ENCODE measurements at places on chromosomes 6 and 20.

GRCh38 chr6:135871296-135871695 is 19.8 kb downstream of the PDE7B start:
- no peak for DNase-seq

DNA sequence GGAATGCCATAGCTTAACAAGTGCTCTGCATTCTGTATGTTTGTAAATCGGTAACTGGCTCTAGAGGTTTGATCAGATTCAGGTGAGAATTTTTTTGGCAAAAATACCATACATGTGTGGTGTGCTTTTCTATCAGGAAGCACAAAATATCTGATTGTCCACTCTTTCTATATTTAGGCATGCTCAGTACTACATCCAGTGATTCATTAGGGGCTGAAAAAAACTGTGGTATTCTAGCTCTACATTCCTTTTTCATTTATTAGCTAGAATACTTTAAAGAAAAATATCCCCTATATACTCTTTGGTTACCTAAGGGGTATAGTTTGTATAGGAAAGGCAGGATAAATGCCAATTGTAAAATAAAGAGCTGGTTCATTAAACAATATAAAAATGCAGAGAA is 10.6 kb upstream of the ELOVL2 start:
- DNase-seq, result no peak

DNA sequence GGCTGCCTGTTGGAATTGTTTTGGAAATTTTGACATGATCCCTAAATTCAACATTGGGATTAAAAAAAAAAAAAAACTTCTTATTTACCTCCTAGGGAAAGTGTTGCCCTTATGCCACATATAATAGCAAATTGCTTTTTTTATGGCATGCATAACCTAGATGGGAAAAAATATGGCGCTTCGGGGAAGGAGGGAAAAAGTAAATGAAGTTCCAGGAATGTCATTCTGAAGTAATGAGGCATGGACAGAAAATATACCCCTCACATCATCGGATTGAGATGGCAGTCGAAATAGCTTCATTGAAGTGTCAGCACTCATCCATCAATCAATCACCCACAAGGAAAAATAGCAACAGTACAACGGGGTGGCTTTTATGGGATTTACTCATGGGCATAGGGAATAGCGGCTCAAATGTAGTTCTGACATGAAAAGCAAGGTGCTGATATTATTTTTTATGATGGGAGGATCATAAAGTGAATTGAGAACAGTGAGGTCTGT is 104.8 kb downstream of the ZNF217 start:
- DNase-seq, result no peak

GRCh38 chr20:23146181-23146580 is 60.1 kb upstream of the CD93 start:
- DNase-seq, result peak; percentile 11

DNA sequence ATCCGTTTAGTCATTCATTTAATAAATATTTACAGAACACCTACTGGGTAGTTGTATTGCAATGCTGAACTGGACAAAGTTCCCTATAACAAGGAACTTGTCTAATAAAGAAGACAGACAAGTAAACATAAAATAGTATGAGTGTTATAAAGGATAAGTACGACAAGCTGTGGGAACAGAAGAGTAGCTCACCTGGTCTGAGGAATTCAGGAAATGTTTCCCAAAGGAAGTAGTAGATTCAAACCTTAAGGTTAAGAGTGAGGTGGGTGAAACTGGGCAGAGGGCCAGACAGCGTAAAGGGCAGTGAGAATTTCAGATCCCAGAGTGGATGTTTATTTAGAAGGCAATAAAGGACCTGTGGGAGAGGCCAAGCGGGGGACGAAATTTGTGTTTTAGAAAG is 72.3 kb upstream of the CD2AP start:
- DNase-seq, result no peak

DNA sequence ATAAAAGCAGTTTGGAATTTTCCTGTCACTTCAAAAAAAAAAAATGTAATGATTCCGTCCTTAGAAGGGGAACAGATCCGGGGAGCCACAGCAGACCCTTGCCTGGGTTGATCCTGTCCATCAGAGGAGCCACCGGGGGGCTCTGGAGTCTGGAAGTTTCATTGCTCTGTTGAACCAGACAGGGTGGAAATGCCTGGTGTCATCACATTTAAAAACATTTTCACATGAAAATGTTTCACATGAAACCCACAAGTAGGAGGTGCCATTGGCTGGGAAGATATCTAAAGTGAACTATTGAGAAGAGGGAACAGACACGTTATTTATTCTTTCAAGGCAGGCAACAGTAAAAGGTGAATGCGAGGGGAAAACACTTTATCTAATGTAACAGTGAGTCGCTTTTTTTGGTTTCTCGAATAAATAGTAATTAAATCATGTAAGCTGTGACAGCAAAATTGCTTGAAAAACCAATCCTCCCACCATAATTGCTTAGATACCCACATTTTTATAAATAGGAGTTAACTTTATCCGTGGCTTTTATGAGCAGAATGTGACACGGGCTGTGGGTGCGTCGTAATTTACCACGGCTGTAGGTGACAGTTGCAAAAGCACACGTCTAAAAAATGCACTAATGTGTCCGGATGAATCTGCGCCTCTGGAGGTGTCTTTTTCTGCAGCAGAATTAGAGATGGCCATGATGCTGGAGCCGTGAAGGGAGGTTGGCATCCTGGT is 323.4 kb downstream of the TAF4 start:
- peak; percentile 34 for DNase-seq

DNA sequence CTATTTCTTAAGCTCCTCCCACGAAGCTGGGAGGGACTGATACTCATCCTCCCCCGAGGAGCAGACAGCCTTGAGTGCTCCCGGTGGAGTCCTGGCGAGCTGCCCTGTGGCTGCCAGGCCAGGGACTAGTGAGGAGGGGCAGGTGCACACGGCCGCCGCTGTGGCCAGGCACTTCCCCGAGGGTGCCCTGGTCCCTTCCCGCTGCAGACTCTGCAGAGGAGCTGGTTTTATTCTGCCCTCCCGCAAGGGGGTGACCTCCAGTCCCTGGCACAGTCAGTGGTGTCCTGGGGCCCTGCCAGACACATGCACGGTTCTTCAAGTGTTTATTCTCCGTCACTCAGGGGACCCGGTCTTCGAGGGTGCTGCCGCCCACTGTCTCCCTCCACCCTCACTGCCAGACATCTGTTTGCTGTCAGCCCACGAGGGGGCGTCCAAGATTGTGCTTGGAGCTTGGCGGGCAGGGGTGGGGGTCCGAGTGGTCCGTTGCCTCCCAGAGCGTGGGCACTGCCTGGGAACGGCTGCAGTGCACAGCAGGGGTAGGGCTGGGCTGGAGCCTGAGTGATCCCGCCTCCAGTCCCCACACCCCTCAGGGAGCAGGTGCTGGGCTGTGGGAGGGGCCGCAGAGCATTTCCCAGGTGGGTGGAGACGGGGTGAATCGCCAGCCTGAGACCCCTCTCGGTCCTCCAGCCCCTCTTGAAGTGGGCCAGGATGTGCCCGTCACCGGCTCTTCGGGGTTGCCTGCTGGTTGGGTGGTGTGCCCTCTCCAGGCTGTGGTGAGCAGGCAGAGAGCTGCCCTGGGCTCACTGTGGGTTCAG is 3.1 kb upstream of the CABLES2 start:
- peak; percentile 52 for DNase-seq

GRCh38 chr6:223763-224162 is 68.5 kb upstream of the DUSP22 start:
- DNase-seq, result no peak

DNA sequence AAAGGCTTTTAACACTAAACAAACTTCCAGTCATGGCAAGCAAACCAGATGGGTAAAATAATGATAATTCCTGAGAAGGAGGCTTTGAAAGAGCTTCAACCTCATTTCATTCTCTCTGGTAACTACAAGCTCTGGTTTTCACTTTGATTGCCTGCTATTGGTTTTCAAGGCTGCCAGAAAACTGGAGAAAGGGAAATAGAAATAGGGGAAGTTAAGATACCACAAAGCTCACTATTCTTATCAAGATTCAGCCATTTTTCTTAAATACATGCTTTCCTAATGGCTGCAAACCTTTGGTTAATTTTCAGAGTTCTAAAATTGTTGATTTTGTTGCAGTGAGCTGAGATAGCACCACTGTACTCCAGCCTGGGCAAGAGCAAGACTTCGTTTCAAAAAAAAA is 42.5 kb upstream of the NELFCD start:
- no peak for DNase-seq

- no peak for DNase-seq
Measured at GRCh38 chr20:16011056-16011455, 562.2 kb downstream of the KIF16B start.

DNA sequence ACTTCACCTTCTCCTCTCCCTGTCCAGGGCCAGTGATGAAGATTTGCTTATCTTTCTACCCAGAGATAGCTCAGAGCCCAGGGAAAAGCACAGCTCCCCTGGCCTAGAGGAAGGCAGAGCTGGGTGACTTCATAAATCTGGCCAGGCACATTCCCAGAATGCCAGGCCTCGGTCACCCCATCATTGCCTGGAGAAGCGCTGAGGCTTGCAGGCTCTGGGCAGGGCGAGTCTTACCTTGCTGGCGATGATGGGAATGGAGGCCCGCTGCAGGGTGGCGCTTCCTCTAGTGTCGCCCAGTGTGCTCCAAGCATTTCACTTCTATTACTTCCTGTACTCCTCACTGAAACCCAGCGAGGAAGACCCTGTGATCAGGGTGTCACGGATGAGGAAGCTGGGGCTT is 60.1 kb downstream of the DAAM2 start:
- DNase-seq, result no peak

GRCh38 chr6:113315879-113316278 is 541.3 kb upstream of the MARCKS start:
- no peak for DNase-seq

- peak; percentile 69 for DNase-seq
Measured at GRCh38 chr6:169345146-169345545, 91.5 kb upstream of the THBS2 start.

DNA sequence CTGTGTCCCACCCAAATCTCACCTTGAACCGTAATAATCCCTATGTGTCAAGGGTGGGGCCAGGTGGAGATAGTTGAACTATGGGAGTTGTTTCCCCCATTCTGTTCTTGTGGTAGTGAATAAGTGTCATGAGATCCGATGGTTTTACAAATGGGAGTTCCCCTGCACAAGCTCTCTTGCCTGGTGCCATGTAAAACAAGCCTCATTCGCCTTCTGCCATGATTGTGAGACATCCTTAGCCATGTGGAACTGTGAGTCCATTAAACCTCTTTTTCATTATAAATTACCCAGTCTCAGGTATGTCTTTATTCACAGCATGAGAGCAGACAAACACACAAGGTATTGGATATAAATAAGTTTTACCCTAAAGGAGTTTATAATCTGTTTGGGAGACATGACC is 121.2 kb downstream of the MMUT start:
- no peak for DNase-seq

- no peak for DNase-seq
Measured at GRCh38 chr6:151701911-151702562, 105.4 kb upstream of the ESR1 start.

GRCh38 chr6:65289491-65289890 is 417.5 kb downstream of the EYS start:
- DNase-seq, result no peak

GRCh38 chr20:60583741-60584140 is 625.5 kb downstream of the CDH26 start:
- DNase-seq, result no peak

- no peak for DNase-seq
Measured at GRCh38 chr6:14520536-14520935, 403.0 kb downstream of the CD83 start.

DNA sequence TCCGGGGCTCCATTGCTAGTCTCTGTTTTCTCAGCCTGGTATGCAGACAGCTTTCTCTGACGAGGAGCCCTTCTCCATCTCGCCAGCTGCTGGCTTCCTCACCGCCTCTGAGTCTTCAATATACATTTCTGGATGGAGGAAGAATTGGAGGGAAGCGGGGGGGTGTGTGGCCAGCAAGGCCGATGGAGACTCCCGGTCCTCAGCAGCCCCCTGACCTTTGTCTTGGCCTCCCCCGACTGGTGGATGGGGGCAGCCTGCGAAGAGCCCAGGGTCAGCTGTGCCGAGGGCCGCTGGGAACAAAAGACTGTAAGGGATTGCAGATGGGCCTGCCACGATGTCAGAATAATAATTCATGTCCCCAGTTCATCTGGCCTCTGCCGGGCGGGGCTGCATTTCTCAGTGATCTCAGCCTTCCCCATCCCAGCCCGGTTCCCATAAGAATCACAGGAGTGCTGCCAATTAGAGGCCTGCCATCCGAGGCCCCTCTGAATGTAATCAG is 54.3 kb upstream of the STX16 start:
- DNase-seq, result peak; percentile 92

DNA sequence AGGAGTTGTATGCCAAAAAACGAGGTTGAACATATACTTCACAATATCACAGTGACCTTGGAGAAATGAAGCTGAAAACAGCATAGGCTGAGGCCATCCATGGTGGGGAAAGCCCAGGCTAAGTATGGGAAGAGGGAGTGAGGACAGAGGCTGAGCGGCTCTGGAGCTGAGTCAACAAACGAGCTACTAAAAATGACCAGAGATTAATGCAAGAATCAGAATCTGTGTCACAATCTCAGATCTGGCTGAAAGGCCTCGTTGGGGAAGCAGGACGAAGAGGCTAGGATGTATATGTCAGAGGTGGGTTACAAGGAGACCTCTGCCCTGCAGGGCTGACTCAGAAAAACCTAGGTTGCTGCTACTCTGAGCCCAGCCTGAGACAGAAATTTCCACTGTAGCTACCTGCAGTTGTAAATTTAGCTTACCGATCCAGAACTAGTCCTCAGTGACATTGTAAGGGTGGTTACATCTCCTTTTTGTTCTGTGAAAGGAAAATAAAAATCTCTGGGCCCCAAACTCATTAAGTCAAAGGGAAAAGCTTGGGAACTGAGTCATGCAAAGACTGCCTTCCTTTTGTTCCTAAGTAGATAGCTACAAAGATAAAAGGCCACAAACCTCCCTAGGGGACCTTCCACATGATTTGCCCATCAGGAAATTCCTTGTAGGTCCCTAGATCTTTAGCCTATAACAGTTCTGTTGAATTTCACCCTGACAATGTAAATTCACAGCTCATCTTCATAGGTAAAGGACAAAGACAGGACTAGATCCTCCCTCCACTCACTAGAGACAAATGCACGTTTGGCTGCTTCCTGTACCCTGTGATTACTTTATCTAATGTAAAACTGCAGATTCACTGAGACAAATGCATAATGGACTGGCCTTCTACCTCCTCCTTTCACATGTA is 8.5 kb upstream of the TUBB2A start:
- no peak for DNase-seq

- peak; percentile 55 for DNase-seq
Measured at GRCh38 chr6:53492860-53493634, 51.9 kb downstream of the GCLC start.

- DNase-seq, result no peak
Measured at GRCh38 chr6:19333936-19334335, 503.2 kb upstream of the ID4 start.
